T-cell (primary cell): ENCODE measurements at places on chromosomes 7 and 10.

- H3K27ac ChIP-seq, result no peak overlapping the region
- H3K36me3 ChIP-seq, result no peaks in the 10 kb centered on the region
- H3K4me3 ChIP-seq, result no peak overlapping the region
- no peak for DNase-seq
These were observed 222.0 kb downstream of the PRPF18 start for GRCh38 chr10:13808556-13809391.

GRCh38 chr10:98488669-98489430, 42.1 kb upstream of the HPS1 start:
- H3K4me1 ChIP-seq, result no peaks in the 10 kb centered on the region
- DNase-seq, result no peak
- no peaks in the 10 kb centered on the region for H3K36me3 ChIP-seq
- H3K4me3 ChIP-seq, result no peak overlapping the region
- peaks cover 3% of the 10 kb centered on the region for H3K27me3 ChIP-seq
- H3K27ac ChIP-seq, result no peak overlapping the region

DNA sequence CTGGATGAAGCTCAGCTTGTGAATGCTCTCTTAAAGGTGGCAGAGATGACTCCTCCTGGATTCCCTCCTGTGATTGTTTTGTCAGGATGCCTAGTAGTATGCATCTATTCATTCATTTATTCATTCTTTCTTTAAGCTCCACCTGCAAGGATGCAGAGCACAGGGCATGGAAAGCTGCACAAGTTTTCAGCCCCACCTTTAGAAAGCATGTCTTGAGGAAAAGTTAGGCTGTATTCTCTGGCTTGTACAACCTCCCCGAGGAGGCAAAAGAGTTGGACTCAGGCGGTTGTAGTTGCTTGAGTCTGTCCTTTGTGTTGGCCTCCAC, 22.4 kb downstream of the ARID5B start:
- H3K27me3 ChIP-seq, result no peaks in the 10 kb centered on the region
- H3K4me1 ChIP-seq, result no peaks in the 10 kb centered on the region
- peaks cover 5% of the 10 kb centered on the region for H3K36me3 ChIP-seq

GRCh38 chr7:155208681-155209477, 88.8 kb upstream of the INSIG1 start:
- H3K4me3 ChIP-seq, result no peak overlapping the region
- H3K27ac ChIP-seq, result no peak overlapping the region
- H3K27me3 ChIP-seq, result no peaks in the 10 kb centered on the region
- H3K4me1 ChIP-seq, result peaks cover 26% of the 10 kb centered on the region
- H3K36me3 ChIP-seq, result no peaks in the 10 kb centered on the region
- DNase-seq, result no peak

- no peak for DNase-seq
- no peaks in the 10 kb centered on the region for H3K27me3 ChIP-seq
- H3K27ac ChIP-seq, result peak within 1 kb of the TSS; percentile 74
- H3K4me1 ChIP-seq, result peaks cover 12% of the 10 kb centered on the region
These were observed at the start of gene LZTS2 for GRCh38 chr10:100999742-101000126. LZTS2 (plus strand) TSS chr10:100999808; CDS start chr10:101002539, 2,731 bp downstream.

DNA sequence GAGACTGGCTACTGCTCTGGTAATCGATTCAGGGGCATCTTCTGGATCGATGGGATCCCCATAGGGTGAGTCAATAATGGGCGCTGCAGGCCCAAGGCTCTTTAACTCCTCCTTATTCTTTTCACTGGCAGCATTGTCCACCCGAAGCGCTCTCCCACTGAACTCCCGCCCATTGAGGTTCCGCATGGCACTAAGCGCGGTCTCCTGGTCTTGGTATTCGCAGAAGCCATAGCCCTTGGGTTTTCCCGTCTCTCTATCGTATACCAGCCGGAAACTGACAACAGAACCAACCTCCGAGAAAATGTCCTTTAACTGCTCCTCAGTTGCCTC, 285 bp downstream of the CSTF2T start:
- no peak for DNase-seq
- H3K27me3 ChIP-seq, result no peaks in the 10 kb centered on the region
- H3K4me3 ChIP-seq, result peak overlapping the region; percentile 97
- peaks cover 12% of the 10 kb centered on the region for H3K36me3 ChIP-seq

- no peaks in the 10 kb centered on the region for H3K27me3 ChIP-seq
- no peaks in the 10 kb centered on the region for H3K4me1 ChIP-seq
- H3K27ac ChIP-seq, result no peak overlapping the region
- DNase-seq, result no peak
- peaks cover 16% of the 10 kb centered on the region for H3K36me3 ChIP-seq
These were observed 92.6 kb downstream of the LRRC4 start for GRCh38 chr7:127938588-127938987.
